Activated CD4-positive, alpha-beta T cell treated with anti-CD3 and anti-CD28 coated beads, Interleukin-2, amount 50 U/mL, for 4 hours (primary cell): ENCODE measurements at places on chromosomes 1 and 21.

- no peak for DNase-seq
Measured at GRCh38 chr21:31515253-31515652, 144.2 kb upstream of the SOD1 start.

DNA sequence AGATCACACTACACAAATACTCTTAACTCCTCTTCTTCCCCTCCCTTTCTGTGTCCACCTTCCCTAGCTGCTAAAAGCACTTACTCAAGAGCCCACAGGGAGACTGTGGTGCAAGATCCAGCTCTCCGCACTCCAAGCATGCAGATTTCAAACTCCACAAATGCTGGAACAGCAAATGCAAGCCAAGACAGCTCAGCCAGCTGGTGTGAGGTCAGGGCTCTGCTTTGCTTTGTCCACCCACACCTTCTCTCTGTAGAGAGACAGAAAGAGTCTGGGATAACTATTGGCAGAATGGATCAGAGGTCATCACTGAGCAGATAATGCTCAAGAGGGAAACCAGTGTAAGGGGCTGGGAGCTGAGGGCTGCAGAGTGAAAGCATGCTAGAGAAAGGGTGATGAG, 45.2 kb upstream of the DPT start:
- no peak for DNase-seq

DNA sequence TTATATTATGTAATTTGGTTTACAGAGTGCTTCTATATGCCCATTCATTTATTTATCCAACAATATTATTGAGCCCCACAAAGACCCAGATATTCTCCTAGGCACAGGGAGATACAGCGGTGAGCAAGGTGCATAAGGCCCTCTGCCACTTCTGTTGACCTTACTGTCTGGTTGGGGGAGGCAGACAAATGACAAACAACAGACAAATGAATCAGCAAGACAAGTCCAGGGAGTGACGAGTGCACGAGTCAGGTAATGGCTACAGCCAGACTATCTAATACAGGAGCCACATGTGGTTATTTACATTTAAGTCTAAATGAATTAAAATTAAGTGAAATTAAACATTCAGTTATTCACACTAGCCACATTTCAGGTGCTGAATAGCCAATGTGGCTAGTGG, 22.0 kb upstream of the BCAR3 start:
- DNase-seq, result no peak

GRCh38 chr1:220391491-220391890, 119.2 kb upstream of the RAB3GAP2 start:
- DNase-seq, result no peak

- no peak for DNase-seq
Measured at GRCh38 chr1:244027491-244028145, 23.5 kb upstream of the ZBTB18 start.

DNA sequence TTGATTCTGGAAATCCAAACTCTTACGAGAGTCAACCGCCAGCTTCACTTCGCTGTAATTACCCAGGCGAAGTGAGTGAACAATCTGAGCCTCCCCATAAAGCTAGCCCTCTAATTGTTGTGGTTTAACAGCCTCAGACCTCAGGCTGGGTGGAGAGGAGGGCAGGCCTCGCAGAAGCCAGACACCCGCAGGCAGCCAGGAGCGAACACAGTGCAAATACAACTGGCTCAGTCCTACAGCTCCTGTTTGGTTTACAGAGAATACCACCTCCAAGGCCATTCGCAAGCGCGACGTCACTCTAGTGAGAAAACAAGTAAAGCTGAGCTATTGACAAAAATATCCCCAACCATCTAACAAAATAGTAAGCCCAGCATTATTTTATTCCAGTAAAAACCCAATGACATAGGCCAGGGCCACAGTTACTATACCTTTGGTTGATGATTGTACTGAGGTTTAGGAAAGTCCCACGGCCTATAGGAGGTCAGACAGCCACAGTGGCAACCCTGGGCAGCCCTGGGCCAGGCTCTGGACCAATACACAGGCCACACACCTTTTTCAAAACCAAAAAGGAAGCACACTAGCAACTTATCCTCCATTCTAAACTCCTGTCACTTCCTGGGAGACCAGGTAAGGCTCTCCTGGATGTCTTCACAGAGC, 163.3 kb downstream of the ETS2 start:
- DNase-seq, result no peak

- no peak for DNase-seq
Measured at GRCh38 chr1:82795508-82796149, 994.9 kb downstream of the ADGRL2 start.

GRCh38 chr21:15063814-15064575, 805 bp downstream of the NRIP1 start:
- DNase-seq, result no peak

- DNase-seq, result no peak
Measured at GRCh38 chr1:157173900-157174410, 35.8 kb upstream of the ETV3 start.

DNA sequence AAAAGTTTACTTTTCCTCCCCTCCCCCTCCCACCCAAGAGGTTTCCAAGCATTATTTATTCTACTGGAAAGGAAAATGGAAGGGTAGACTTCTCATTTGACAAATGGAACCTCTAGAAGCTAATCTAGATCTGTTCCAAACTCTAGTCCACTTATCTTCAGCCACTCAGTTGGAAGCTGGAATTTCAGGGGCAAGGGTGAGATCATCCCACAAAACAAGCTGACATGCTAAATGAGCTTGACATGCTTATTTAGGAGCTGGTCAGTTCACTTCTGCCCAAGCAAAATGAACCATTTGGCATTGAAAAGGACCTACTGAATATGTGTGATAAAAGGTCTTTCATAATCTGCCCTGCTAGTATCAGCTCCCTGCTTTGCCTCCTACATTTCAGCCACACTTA, 5.0 kb downstream of the LRRC41 start:
- DNase-seq, result no peak

DNA sequence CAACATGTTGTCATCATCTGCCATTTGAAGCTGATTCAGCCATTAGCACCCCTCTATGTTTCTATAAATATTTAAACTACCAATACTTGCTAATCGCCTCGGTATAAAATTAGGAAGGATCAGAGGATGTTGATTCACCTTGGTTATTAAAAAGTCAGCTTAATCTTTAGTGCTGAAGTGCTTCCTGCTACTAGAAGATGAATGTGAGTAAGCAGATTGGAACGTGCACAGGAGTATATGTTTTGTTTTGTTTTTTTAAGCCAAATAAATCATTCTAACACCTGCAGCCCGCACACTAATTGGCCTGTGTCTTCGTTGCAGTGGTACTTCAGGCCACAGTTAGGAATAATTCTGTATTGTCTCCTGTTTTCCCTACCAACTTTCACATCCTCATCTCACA, 485.7 kb downstream of the AJAP1 start:
- DNase-seq, result no peak

- DNase-seq, result no peak
Measured at GRCh38 chr1:93177991-93178390, 2.2 kb downstream of the TMED5 start.

GRCh38 chr1:3213730-3214129, 144.7 kb downstream of the PRDM16 start:
- DNase-seq, result no peak

DNA sequence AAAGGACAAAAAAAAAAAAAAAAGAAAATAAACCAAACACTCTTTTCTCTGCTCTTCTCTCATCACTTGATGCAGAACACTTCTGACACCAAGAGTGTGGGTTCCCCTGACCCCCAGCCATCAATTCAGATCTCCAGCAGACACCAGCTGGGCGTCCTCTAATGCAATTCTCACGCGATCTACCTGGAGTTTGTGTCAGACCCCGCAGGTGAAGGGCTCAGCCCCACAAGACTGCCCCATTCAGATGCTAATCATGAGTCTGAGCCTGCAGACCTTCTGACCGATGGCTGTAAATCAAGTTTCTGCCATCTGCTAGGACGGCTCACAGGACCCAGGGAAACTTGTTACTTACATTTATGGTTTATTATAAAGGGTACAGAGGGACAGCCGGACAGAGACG, 133.6 kb upstream of the C1orf174 start:
- DNase-seq, result no peak

GRCh38 chr1:209387969-209388329, 195.6 kb upstream of the CAMK1G start:
- DNase-seq, result no peak

- no peak for DNase-seq
Measured at GRCh38 chr1:98172578-98172977, 251.7 kb upstream of the DPYD start.

- DNase-seq, result no peak
Measured at GRCh38 chr1:48302652-48303051, 80.1 kb downstream of the SLC5A9 start.

DNA sequence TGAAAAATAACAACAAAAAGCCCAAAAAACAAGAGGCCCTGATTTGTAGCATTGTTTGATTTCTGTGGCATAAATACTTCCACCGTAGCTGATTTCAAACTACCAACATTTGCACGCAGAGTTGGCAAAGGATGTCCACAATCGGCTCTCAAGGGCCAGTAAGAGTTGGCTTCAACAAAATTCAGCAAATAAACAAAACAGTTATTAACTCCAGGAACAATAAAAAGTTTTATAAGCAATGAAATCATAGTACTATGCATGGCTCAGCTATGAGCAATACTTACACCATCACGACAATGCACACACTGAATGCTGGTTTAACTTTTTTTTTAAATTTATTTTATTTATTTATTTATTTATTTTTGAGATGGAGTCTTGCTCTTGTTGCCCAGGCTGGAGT, 8.7 kb upstream of the COX20 start:
- DNase-seq, result no peak

- DNase-seq, result no peak
Measured at GRCh38 chr1:116911188-116911553, 1.5 kb downstream of the PTGFRN start.

- DNase-seq, result no peak
Measured at GRCh38 chr1:231618609-231619256, 7.9 kb upstream of the DISC1 start.

DNA sequence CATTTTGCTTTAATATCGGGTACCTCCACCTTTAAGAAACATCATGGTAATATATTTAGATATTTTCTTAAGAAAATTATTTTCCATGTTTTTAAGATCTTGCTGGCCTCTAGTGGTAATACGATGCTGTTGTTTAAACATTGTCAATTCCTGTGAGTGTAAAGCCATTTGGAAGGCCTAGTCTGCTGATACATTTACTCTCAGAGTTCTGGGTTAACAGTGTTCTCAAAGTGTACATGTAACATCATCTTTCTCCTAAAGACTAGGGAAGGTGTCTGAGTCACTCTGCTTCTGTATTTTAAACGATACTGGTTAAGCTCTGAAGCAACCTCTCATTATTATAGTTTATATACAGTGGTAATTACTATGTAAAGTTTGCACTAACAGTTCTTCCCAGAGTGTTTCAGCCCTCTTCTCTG, 189.1 kb downstream of the RASAL2 start:
- no peak for DNase-seq

DNA sequence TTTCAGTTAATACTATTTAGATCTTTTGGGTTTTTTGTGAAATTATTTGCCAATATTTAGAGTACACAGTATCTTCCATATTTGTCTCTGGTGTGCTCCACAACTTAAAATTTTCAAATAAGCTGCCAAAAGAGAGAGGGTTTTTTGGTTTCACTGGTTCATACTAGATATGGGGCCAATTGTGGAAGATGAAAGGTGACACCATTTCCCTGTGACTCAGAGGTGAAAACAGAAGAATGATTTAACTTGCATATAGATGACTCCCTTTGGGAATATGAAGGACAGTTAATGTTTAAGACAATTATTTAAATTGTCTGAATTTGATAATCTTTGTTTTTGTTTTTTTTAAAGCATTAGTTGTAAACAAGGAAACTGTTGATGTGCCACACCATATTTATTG, 37.5 kb downstream of the IVNS1ABP start:
- DNase-seq, result no peak

- no peak for DNase-seq
Measured at GRCh38 chr1:107277022-107277421, 136.2 kb downstream of the NTNG1 start.

- DNase-seq, result no peak
Measured at GRCh38 chr1:185015631-185016030, 29.7 kb upstream of the RNF2 start.

GRCh38 chr1:219120624-219121544, 52.8 kb upstream of the LYPLAL1 start:
- no peak for DNase-seq

DNA sequence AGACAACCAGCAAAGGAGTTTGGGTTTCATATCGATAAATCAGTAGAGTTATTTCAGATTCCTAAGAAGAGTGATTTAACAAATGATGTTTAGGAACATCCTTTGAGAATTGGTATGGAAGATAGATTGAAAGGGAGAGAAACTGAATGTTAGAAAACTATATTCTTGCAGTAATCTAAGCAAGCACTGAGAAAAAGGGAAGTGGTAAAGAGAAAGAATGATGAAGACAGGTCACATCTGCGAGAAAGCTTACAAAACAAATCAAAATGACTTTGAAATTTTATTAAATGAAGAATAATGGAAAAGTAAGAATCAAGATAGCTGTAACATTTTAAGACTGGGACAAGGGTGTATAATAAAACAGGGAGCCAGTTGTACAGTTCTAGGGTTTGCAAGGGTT, 177.0 kb downstream of the HS2ST1 start:
- no peak for DNase-seq

DNA sequence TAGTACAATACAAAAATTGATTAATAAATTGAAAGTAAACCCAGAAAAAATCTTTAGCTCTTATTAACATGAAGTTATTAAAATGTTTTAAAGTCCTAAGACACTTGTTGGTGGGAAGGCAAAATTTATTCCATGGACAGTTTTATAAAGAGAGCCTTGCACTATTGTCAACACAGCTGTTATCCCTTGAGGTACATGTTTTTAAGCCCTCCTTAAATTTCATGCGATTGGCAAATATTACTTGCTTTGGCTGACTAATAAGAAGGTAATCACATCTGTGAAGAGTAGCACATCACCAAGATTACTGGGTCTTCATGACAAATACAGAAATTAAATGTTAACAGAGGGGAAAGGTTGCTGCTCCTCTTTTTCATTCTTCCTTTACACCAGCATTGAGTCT, 611.1 kb downstream of the BRINP3 start:
- DNase-seq, result no peak

- DNase-seq, result no peak
Measured at GRCh38 chr1:211329764-211330201, 3.1 kb downstream of the TRAF5 start.

DNA sequence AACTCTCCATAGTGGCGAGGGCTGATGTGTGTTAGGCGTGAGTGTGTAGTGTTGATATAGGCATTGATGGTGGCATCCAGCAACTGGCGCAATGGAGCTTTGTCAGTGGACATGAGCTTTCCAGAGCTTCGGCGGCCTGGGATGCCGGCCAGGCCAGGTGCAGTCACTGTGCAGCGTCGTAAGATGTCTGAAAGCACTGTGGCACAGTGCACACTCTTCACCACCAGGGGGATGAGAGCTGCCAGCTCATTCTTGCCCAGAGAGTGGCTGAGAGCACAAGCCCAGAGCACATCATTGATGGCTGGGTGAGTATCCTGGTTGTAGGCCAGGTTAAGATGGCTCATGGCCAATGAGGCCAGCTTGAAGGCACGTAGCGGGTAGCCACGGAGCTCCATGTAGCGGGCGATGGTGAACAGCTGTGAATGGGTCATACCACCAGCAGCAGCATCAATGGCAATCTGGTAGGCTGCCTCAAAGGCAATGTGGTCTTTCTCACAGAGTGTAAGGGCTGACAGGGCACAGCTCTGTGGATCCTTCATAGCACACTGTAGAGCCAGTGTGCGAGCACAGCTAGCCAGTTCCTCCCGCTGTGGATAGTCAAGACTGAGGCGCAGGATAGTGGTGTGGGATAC, 6.7 kb downstream of the UROD start:
- peak; percentile 58 for DNase-seq
